Activated T-cell treated with anti-CD3 and anti-CD28 coated beads, Interleukin-2, amount 50 U/mL, for 1 hour (primary cell): ENCODE measurements at places on chromosomes 6 and 20.

DNA sequence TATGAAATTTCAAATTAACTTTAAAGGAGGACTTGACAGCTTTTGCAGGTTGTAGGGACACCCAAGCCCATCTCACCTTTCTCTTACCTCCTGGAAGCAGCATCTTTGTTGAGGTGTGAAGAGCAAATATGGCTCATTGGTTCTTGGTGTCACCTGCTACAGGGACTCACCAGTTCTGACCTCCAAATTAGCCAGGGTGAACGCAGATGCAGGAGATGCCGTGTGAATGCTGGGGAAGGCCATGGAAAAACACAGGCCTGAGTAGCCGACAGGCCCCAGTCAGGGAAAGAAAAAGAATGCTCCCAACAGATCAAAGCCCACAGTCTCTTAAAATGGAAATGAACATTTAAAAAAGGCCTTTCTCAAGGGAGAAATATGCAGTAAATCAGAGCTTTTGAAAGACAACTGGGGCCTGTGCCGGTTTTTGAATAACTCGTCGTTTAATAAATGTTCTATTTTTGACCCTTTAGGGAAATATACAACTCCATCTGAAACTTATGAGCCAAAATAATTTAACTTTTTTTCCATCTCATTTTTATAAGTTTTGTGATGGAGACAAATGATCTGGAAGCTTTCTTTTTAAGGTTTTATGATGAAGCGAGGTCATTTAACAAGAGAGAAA is 167.5 kb downstream of the CD83 start:
- no peak for DNase-seq

DNA sequence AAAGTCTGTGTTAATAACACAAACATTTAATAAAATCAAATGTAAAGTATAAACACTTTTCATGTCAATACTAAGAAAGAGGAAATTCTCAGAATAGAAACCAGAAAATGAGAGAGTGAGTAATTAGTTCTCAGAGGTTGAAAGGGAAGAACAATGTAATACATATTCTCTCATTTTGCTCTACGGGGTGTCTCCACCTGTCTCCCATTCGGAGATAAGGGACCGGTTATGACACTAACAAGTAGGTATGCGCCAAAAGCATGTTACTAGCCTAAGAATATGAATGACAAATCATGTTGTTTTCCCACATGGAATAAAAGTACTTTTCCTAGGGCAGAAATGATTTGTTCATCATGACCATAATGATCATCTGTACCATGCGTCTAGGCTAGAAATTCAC is 35.6 kb upstream of the PRELID3B start:
- DNase-seq: no peak

DNA sequence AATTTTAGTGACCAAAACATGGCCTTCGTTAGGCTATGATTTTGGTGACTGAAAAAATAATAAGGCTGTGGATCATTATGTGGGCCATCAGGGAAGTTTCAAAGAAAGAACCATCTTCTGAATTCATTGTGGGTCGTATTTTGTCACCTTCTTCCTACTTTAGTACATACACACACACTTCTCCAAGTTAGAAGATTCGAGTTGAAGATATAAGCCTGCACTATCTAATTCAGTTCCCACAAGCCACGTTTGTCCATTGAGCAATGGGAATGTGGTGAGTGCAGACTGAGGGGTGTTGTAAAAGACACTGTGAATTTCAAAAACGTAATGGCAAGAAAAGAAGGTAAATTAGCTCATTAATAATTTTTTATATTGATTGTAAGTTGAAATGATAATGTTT is 766.0 kb downstream of the KIF16B start:
- no peak for DNase-seq

DNA sequence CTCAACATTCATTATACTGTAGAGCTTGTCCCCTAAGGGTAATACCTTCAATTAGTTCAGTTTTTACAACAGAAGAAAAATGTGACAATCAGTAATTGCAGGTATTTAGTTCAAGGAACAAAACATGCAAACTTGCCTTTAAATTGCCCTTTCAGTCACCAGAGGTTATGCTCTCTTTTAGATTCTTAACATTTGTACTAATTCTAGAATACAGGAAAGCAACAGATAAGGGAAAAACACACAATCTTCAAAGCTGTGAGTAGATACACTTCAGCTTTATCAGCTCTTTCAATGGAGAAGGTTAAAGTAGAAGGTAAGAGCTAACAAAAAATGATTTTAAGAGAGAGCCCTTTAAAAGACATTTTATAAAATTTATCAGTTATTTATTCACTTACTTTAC is 173.1 kb downstream of the HS3ST5 start:
- DNase-seq: no peak

DNA sequence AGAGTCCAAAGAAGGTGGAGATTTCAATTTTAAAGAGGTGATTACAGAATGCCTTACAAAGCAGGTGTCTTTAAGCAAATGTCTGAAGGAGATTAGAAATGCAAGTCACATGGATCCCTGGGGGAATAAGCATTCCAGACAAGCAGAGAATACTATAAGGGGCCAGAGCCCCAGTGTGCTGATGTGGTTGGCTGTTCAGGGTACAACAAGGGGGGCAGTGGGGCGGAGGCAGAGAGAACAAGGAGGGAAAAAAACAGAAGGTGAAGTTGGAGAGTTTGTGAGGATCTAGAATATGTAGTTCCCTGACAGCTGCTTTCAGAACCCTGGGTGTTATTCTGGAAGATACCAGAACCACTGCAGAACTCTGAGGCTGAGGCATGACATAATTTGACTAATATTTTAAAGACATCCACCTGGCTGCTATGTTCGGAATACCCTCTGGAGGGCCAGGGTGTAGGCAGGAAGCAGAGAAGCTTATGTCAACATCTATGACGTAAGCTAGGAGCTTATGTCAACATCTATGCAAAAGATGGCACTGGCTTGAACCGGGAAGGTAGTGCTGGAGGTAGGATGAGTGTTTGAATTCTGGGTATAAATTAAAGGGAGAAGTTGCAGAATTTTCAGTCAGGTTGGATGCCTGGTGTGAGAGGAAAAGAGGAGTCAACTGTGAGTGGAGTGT is 276.3 kb upstream of the AGPAT4 start:
- no peak for DNase-seq

GRCh38 chr6:52162940-52163908 is 23.0 kb upstream of the IL17A start:
- DNase-seq: no peak

DNA sequence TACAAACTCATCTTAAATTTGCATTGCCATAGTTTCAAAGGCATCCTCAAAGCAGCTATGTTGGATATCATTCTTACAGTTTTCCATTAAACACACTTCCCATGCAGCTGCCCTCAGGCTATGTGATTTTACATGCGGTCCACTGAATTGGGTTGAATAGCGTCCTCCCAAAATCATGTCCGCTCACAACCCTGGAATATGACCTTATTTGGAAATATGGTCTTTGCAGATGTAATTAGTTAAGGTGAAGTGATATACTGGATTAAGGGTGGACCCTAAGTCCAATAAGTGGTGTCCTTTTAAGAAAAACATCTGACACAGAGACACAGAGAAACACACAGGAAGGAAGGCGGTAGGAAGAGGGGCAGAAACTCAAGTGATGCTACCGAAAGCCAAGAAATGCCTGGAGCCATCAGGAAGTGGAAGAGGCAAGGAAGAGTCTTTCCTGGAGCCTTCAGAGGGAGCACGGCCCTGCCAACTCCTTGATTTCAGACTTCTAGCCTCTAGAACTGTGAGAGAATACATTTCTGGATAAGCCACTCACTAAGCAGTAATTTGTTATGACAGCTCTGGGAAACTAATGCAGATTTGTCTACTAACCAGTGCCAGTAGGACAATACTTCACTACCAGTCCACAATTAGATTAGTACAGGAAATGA is 42.7 kb upstream of the NHSL1 start:
- no peak for DNase-seq

- peak; percentile 49 for DNase-seq
Observed at GRCh38 chr6:33620158-33620855, 815 bp upstream of the ITPR3 start.

GRCh38 chr6:165557674-165558073 is 105.4 kb downstream of the PDE10A start:
- DNase-seq: no peak

GRCh38 chr6:45265246-45265645 is 62.9 kb upstream of the RUNX2 start:
- DNase-seq: no peak

DNA sequence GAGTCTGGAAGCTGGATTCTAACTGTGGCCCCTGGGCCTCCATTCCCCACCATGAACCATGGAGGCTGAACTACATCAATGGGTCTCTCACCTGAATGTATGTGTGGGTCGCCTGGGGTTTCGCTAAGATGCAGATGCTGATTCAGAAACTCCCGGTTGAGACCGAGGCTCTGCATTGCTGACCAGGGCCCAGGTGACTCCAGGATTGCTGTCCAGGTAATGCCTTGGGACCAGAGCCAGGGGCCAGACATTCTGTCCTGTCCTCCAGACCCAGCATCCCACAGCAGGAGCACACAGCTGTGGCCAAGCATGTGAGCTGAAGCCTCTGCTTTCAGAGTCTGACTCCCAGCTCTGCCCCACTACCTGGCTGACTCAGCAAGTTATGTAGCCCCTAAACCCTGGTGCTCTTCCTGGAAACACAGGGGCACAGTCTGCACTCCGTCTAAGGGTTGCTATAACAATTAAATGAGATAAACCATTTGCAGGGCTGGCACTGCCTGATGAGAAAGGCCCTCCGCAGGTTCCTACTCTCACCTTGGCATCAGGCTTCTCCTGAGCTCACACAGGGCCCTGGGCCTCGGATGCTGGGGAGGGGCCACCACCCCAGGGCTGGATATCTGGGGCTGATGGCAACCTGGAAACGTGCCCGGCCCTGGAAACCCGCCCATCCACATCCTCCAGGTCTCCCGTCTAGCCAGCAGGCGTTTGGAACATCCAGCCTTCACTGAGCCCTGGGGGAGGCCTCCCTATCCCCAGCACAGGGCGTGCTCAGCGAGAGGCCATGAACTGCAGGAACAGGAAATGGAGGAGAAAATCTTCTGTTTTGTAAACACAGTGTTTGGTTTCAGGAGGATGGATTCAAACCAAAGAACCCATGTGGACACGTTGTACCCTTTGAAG is 175.7 kb downstream of the DLL1 start:
- peak; percentile 2 for DNase-seq

DNA sequence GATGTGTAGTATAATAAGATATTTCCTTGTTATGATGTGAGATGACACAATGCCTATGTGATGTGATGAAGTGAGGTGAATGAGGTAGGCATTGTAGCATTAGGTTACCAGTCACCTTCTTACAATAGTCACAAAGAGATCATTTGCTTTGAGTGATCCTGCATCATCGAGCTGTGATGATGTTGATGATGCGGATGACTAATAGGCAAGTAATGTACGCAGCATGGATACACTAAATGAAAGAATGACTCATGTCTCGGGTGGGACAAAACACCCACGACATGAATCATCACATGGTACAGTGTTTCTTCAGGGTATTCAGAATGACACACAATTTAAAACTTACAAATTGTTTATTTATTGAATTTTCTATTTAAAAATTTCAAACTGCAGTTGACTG is 806.3 kb upstream of the GJE1 start:
- DNase-seq: no peak

DNA sequence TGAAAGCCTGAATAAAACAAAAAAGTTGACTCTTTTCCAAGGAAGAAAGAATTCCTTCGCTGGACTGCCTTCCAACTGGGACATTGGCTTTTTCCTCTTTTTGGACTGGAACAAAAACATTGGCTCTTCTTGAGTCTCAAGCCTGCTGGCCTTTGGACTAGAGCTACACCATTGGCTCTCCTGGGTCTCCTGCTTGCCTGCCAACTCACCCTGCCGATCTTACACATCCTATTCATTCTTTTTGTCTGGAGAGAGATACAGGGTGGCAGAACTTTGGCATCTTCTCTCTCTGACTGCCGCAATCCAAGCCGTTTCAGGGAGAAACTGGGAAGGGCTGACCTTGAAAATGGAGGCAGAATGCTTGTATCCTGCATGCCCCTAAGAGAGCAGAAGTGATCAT is 20.2 kb downstream of the DDO start:
- no peak for DNase-seq

DNA sequence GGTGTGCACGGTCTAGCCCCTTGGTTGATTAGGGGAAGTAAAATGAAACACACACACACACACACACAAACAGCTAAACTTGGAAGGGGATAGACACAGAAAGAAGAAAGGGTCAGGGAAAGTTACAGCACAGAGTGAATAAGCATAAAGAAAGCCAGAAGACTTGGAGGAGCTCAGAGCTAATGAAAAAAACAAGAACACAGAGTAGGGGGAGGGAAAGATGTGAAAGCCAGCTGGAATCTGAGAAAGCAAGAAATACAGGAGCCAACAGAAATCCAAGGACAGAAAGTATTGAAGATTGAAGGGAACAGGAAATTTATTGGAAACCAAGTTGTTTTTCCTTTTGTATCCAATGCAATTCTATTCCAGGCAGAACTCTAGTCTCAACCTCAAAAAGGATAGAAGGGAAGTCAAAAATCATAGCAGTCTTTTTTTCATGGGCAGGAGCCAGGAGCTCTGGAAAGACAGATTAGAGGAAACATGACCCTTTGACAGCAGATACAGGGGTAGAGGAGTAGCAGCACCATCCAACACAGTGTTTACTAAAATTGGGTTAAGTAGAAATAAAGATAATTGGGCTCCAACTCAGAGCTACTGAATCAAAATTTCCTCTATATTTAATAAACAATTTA is 10.1 kb downstream of the HMGCLL1 start:
- DNase-seq: no peak

DNA sequence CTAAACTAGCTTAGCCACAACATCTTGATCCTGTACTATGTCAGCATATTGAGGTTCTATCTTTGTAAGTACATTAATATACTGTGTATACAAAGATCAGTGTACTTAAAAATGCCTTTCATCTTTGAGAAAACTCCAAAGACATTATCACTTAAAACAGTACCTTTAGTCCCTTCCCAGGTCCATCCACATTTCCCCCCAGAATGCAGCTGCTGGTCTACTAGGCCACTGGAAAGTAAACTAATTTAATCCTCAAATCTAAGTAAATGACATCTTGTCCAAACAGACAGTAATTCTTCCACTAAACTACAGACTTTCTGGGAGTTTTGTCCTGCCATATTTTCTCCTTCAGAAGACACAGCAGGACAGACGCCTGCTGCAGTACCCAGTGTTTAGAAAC is 68.7 kb downstream of the SYCP2 start:
- no peak for DNase-seq

GRCh38 chr6:24991810-24992467 is 56.2 kb upstream of the RIPOR2 start:
- DNase-seq: peak; percentile 67

GRCh38 chr20:52420805-52421204 is 229.2 kb upstream of the ZFP64 start:
- DNase-seq: no peak
